ENCODE measurements at places on chromosomes 2 and 18.

DNA sequence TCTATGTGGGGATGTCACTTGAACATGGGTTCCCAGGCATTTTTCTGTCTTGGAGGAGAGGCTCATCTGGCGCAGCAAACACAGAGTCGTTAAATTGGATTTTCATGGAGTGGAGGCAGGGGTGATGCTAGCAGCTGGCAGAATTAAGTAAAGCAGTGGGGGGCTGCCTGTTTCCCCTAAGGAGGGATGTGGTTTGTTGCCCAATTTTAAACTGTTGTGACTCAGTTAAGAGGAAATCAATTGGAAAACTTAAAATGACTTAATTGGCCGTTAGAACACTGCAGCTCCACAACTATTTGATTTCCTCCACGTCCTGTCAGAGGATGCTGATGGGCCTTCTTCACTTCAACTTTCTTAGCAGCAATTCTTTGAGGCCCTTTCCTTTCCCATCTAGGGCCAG lies 354.1 kb upstream of the ATP5MC3 start:
- DNase-seq = no peak

DNA sequence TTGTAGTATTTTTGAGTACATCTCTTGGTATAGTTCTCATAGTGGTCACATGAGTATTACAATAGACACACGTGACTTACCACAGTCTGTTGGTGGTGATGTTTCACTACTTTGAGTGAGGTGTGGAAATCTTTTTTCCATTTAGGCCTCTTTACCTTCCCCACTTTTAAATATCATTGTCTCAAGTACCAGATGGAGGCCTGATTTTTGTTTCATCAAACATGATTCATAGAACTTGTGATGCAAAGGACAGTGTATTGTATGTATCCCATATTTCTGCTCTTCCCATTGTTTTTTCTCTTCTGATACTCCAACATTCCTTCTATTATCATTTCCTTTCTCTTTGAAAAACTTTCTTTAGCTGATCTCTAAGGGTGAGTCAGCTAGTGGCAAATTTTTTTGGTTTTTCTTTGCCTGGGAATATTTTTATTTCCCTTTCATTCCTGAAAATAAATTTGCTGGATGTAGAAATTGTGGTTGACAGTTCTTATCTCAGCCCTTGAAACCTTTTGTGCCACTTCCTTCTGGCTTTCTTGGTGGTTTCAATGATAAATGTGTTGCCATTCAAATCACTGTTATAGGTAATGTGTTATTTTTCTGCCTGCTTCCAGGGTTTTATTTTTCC lies 32.8 kb downstream of the RFX8 start:
- no peak for DNase-seq

GRCh38 chr2:119699016-119699606 lies 20.1 kb downstream of the TMEM177 start:
- no peak for DNase-seq

DNA sequence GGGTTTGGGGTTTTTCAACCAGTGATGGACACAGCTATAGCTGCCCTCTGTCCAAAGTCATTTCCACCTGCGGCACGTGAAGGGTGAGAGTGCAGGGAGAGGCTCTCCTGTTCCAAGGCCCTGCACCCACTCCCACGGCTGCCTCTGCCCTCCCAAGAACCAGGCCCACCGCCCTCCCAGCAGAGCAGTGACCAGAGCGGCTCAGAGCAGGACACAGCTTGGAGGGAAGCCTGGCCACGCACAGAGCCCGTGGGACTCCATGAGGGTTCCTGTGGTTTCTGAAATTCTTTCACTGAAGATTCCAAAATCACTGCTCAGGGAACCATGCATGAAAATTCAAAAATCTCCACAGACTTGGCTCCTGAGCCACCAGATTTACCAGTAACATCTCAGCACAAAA lies 67.3 kb upstream of the SALL3 start:
- DNase-seq = no peak

- peak; percentile 59 for DNase-seq
These were observed 4.9 kb downstream of the SPEG start for GRCh38 chr2:219439506-219439905.
